ENCODE measurements at places on chromosomes 13 and 19. TPM values are rescaled to one million over a fixed set of nuclear protein-coding genes. Genes with fewer than 3 reads are reported as not detected.
A peak's percentile ranks its signal among the peaks of the same experiment; 100 is the strongest.

Gene CYP4F3
- total RNA-seq = 19.7 TPM

Gene ZNF208
- 20.7 TPM for total RNA-seq

Gene SULT2A1
- total RNA-seq = not detected

Gene DNAAF3
- not detected for total RNA-seq

Gene MAP4K1
- 2.5 TPM for total RNA-seq

- DNase-seq = no peak
These were observed 3.2 kb downstream of the AXL start for GRCh38 chr19:41222240-41222639.

GRCh38 chr13:102555914-102556553, 40.8 kb upstream of the TPP2 start:
- no peak for DNase-seq

GRCh38 chr13:29589234-29589633, 6.3 kb downstream of the SLC7A1 start:
- DNase-seq = no peak

GRCh38 chr19:33300009-33300893, 2.1 kb downstream of the CEBPA start:
- DNase-seq = no peak

DNA sequence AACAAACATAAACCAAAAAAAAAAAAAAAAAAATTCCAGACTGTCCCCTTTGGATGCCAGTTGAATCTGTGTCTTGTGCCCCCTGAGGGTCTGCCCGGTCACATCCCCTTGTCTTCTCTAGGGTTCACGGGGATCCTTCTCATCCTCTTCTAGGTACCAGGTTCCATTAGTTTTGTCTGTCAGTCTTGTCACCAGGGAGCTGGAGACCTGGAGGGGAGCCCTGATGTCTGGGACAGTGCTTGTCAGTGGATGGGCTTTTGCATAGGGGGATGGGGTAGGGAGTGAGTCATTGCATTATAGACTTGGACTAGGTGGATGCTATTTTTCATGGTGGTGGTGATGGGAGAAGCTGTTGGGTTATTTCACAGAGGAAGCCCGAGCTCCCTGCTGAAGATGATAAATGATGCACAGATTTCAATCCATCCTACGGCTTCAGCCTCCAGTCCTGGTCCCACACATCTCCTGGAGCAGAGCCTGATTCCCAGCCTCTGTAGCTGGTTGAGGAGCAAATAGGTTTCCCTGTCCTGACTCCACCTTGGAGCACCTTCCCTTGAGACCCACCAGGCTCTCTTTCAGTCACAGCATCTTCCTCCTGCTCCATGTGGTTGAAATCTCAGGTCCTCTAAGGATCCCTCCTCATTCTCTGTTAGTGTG, 26.0 kb downstream of the WTIP start:
- no peak for DNase-seq

DNA sequence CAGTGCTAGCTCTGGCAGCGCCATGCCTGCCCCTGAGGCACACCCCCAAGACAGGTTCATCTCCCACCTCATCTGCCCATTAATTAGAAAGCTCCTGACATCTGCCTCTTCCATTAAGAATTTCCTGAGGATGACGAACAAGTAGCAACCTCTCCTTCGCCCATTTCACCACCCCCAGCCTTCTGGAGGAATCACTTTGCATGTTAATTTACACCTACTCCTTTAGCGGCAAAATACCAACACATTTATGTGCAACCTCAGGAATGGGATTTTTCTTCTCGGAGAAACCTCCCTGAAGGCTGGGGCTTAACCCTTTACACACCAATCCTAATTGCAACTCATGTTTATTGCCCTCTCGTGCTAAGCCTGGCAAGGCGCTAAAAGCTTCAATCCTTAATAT, 13.8 kb downstream of the SLC7A1 start:
- DNase-seq = no peak

GRCh38 chr19:50977626-50978025, 6.1 kb downstream of the KLK7 start:
- DNase-seq = no peak

DNA sequence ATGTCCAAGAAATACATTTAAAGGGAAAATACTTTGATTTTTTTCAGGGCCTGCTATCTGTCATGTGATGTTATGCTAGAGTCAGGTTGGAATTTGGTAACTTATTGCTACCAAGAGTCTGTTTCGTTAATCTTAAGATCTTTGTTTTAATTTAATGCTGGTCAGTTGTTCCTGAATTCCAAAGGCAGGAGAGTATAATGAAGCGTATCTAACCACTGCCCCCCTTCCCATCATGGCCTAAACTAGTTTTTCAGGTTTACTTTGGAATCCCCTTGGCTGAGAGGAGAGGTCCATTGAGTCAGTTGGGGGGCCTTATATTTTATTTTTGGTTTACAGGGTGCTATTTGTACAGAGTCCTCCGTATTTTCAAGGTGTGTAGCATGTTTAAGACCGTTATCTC, 116.3 kb upstream of the SLC7A1 start:
- no peak for DNase-seq

DNA sequence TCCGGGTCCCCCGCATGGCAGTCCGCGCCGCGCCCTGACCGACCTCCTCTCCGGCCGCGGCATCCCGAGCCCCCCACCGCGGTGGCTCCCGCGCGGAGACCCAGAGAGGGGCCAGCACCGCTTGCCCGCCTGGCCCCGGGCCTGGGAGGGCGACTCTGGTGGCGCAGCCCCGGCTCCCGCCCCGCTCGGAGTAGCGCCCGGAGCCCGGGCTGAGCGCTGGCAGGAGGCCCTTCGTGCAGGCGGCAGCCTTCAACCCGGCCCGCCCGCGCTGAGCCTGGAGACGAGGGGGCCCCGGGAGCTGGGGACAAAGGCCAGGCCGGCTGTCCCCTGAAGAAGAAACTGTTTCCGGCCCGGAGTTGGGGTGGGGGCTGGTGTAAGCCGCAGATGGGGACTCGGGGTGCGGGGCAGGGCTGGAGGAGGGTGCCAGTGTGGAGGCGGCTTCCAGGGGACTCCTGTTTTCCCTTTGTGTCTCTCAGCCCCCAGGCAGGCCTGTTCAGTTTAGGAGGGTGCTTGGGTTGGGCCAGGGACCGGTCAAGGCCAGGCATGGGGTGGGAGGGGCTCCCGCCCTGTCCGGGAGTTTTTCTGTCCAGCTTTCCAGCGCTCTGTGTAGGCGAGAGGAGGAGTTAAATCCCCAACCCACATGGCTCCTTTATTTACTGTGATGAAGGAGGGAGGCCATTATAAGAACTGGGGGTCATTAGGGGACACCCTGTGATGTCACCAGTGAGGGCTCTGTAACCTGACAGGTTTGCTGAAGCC, 935 bp downstream of the LRP3 start:
- no peak for DNase-seq

DNA sequence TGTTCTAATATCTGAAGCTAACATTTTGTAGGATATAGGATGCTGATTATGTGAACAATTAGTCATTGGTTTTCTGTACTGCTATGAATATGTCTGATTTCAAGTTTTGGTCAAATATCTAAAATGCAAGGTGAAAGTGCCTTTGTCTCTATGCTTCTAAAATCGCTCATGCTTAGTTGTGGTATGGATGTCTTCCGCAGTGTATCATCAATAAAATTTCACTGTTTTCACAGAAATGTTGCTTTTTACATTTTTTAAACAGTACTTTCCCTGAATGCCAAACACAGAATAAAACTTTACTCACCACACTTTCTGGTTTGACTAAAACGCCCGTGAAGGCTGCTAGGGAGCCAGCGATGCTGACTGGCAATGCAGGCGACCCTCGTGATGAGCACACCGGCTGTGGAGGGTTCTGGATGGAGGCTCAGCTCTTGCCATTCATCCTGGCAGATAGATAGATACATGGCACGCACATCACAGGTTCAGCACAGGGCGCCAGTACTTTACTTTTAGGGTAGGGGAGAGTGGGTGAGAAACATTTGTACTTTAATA, 40.1 kb downstream of the SLC7A9 start:
- DNase-seq = no peak

- DNase-seq = no peak
These were observed 84.6 kb upstream of the FREM2 start for GRCh38 chr13:38602266-38602665.

DNA sequence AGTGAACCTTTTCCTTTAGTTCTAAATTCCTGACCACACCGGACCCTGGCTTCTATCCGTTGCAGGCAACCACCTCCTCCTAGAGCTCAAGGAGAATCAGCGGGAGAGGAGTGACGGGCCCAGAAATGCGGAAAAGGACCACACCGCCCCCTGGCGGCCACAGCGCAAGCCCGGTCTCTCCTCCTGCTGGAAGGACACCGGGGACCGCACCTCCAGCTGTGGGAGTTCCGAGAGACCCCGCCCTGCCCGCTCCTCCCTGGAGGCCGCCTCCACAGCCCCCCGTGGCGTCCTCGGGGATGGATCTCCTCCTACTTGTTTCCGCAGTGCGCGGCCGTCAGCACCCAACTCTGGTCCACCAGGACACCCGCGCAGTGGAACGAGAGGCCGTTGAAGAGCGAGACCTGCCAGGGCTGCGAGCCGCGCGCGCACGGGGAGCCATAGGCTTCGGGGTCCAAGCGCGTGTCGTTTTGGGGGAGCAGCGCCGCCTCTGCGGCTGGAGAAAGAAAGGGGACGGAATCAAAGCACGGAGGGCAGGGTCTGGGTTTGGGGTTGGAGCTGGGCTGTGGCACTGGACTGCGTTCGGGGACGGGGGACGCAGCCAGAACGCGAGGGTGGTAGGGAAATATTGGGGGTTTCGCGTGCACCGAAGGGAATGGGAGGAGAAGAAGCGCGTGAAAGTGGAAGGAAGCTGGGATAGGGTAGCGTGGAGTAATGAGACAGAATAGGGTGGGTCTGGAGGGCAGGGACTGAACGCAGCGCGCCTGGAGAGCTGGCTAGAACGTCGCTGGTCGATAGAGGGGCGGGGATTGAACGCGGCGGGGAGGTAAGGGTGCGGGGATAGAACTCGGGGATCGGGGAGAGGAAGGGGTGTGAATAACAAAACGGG, 2.5 kb downstream of the KLK10 start:
- peak; percentile 21 for DNase-seq

DNA sequence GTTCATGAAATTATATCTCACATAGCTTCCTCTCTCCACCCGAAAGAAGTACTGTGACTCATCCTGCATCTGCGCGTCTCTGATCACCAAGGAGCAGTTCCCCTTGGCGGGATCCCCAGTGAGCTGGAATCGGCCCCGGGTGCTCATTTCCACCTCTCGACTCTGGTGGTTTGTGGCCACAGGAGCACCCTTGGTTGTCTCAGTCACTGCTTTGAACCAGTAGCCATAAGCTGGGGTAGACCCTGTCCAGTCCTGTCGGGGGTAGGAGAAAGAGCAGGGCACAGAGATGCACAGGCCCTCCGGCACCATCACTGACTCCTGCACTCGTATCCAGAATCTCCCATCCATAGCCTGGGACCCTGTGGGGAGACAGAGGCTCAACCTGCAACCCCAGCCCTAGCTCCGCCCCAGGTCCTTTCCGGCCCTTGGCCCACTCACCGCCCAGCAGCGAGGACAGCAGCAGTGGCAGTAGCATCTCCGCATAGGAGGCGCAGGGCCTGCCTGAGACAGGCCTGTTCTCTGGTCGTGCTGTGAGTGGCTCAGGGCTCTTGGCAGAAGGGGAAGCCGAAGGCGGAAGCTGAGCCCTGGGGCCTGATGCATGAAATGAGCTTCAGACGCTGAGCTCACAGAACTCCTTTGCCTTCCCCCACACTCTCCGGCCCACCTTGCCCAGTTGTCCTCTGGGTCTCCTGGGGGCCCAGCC, at the start of gene SIGLEC10:
Gene SIGLEC10 (minus strand): TSS at position 536 of the 703 bp plus-strand sequence. CDS start 61 bp downstream, at position 475.
- no peak for DNase-seq

DNA sequence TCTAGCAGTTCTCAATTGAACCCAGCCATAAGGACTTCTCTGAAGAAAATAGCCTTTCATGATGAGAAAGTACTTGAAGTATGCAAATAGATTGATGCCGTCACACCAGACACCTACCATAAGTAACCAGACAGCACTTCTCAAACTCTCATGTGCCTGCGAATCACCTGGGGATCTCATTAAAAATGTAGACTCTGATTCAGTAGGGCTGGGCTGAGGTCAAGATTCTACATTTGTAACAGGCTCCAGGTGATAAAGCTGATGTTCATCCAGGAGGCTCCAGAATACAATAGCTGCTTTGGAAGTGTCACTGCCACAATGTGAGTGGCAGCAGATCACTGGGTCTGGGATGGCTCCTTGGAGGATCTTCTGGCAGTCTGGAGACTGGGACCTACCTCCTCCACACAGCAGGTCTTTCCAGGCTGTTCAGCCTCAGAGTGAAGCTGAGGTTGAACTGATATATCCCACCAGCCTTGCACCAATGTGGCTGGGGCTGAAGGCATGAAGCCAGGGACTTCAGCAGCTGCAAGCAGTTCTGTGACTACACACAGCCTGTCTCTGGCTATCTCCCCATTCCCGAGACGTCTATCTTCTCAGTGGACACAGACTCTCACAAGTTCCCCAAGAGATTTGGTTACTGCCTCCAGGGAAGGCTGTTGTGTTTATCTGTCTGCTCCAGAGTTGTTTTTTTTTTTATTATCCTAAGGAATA, 9.1 kb downstream of the MBNL2 start:
- no peak for DNase-seq

- DNase-seq = no peak
These were observed 7.8 kb downstream of the ZNF600 start for GRCh38 chr19:52778811-52779210.

Measured in tibial nerve (tissue), 4 donors.